ENCODE measurements at places on chromosomes 5 and 9.

- DNase-seq = no peak
These were observed 1164.3 kb upstream of the DMAC1 start for GRCh38 chr9:8963885-8964284.

GRCh38 chr5:36875051-36875789 lies 1.3 kb upstream of the NIPBL start:
- no peak for DNase-seq

GRCh38 chr5:78837836-78838235 lies 147.3 kb downstream of the ARSB start:
- DNase-seq = no peak

- DNase-seq = no peak
These were observed 58.5 kb downstream of the MLANA start for GRCh38 chr9:5949103-5949699.

DNA sequence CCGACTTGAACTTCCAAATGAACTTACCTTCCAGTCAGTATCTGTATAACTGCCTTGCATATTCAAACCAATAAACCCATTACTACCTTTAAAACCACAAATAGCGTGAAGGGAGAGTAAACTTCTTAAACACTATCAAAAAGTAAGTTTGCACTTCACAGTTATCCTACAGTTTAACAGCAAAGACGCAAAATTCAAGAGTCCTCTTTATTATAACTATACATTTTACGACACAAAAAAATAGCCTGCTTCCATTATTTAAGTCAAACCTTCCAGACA lies 1.8 kb downstream of the PTBP3 start:
- DNase-seq = no peak

DNA sequence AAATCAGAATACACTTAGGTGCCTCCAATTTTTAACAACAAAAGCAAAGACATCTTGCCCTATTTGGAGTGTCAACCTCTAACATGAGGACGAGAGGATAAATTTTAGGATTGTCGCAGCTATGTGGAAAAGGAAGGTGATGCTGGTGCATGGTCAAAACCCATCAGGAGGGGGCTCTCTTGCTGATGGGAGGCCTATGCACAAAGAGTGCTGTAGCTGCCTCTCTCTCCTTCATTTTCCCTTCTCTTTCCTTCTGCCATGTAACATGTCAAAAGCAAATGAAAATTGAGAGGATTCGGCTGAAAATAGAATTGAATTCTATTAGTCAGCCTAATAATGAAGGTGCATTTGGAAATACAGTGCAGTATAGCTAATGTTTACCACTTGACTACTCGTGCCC lies 578.7 kb upstream of the ZNF462 start:
- DNase-seq = no peak

- DNase-seq = no peak
These were observed 108.3 kb downstream of the SMIM15 start for GRCh38 chr5:61053937-61054336.

- no peak for DNase-seq
These were observed 155.3 kb downstream of the ADAMTS12 start for GRCh38 chr5:33736510-33736909.

GRCh38 chr5:83750749-83751148 lies 30.1 kb upstream of the HAPLN1 start:
- no peak for DNase-seq

- DNase-seq = no peak
These were observed 172.5 kb downstream of the ACTL7B start for GRCh38 chr9:108683245-108683644.

GRCh38 chr9:105141146-105141975 lies 103.1 kb upstream of the SLC44A1 start:
- DNase-seq = no peak

GRCh38 chr9:121637713-121638220 lies 13.7 kb upstream of the DAB2IP start:
- no peak for DNase-seq

DNA sequence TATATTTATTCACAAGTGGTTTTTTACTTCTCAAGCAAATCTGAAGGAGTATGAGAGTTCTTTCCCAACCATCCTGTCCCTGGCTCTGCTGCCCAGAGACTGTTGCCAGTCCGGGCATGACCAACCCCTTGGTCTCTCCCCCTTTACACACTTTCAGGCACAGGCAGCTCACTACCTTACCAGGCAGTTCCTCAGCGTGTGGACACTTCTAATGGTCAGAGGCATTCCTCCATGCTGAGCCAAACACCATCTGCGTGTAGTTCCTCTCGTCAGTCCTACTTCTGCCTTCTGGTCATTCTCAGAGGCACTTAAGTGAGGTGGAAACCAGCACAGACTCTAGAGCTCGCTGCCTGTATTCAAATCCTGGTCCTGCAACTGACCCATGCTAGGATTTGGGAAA lies 56.1 kb downstream of the TSTD2 start:
- no peak for DNase-seq

DNA sequence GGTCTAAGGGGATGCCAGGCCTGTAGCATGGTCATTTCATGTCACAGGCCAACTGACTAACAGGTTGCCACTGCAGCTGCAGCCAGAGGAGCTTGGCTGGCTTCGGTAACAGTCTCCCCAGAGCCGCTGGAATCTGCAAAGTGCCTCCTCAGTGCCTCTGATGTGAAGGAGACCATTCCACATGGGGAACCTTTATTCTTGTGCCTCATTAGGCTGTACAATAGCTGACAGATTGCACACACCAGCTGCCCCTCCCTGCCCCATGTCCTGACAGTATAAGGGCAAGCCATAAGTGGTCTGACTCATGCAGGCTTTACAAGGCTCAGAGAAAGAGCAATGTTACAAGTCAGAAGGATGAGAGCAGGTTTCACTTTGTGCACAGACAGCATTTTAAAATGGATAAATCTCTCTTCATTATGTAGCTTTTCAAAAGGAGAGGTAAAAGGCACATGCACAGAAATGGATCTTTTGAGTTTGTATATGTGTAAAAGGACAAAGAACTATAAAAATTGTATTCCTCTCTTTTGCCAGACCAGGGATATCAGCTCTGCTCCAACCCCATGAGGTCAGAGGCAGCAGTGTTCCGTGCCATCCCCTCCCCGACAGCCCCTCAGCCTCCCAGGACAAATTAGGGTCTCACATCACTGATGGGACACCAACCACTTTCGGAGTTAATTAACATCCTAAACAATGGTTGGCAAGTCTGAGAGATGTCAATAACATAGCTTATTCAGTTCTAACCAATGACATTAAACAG lies 467.8 kb downstream of the TMEM232 start:
- DNase-seq = no peak

- DNase-seq = no peak
These were observed 152.3 kb downstream of the KDM4C start for GRCh38 chr9:6910032-6910431.

- no peak for DNase-seq
These were observed 163.8 kb downstream of the SEC61B start for GRCh38 chr9:99385814-99386279.

DNA sequence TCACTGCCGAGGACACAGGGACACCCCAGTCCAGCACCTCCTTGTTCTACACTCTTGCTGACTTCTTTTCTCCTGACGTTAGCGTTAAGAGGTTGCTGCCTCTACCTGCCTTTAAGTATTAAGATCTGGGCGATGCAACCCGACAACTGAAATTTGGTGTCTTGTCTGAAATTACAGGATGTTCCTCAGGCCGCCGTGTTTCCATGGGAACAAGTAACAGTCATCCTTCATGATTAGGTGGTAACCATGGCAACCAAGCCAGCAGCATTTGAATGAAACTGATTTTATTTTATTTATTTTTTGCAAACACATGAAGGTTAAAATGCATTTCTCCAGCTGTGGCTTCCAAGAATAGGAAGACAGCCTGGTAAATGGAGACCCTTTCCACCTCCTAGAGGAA lies 20.8 kb downstream of the DAB2IP start:
- no peak for DNase-seq

DNA sequence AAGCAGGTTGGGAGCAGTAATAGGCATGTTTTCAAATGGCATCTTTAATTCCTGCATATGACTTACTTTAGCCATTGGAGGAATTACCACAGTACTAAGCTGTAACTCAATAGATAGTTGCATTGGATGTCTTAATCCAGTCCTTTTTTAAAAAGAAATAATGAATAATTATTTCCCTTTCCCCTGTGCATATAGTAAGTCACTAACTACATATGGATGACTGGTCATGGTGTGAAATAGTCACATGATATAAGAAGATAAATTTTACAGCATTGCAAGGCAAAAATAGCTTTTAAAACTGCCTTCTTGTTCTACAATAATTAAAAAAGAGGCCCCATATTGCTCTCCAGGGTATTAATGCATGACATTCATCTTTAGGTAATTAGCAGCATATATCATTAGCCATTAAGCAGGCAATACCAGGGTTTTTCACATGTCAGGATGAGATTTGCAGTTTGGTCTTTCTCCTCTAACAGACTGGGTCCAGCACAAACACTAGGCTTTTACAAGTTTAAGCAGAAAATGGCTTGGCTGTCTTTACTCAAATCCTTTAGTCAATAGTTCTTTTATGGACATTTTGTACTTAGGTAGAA lies 606.4 kb upstream of the RORB start:
- DNase-seq = no peak

- no peak for DNase-seq
These were observed 63.1 kb downstream of the CXXC5 start for GRCh38 chr5:139711067-139711905.

GRCh38 chr5:113804264-113804663 lies 290.8 kb downstream of the YTHDC2 start:
- DNase-seq = no peak

GRCh38 chr5:157963761-157964160 lies 104.8 kb upstream of the CLINT1 start:
- no peak for DNase-seq

GRCh38 chr9:120662513-120662912 lies 51.8 kb downstream of the MEGF9 start:
- no peak for DNase-seq

- no peak for DNase-seq
These were observed 49.6 kb downstream of the CCDC180 start for GRCh38 chr9:97357056-97357455.

DNA sequence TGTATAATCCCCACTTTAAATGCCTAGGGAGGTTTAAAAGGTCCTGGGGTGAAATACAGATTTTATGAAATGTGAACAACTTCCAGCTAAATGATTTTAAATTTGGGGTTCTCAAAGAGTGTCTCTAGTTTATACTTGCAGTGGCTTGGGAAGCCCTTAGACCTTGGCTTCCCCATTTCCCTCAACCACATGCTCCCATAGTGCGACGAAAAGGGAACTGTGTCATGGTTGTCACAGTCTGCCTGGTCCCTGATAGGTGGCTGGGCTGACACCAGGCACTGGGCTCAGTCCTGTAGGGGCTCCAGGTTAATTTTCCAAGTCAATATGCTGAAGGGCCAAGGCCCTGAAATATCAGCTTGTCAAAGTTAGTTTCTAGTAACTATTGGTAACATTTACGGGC lies 10.4 kb upstream of the CXCL14 start:
- no peak for DNase-seq

- no peak for DNase-seq
These were observed 28.9 kb downstream of the CERT1 start for GRCh38 chr5:75482482-75482881.

DNA sequence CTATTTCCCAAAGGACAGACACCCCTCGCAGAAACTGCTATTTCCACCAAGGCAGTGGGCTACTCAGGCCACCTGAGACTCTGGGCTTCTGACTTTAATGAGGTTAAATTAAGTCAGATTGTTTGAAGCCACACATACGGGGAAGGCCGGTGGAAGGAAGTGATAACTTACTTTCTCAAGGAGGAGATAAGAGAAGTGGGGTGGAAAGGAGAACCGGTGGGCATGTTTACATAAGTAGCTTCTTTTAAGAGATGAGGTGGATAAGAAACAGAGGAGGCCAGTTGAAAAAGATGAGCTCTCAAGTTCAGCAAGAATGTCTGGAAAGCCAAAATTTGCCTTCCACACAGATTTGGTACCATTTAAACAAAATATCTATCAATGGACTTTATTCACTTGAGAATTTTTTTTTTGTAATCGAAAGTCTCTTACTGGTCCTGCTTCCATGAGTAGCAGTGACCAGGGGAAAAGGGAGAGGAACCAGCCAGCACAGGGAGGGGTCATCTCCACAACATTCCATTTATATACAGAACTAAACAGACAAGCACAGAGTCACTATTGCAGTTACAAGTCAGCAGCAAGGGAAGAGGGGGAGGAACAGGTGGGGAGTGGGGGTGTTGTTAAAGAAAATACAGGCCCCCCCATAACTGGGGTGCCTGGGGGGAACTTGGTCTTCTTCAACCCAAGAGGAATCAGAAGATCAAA lies 20.0 kb downstream of the CCDC125 start:
- DNase-seq = no peak

- no peak for DNase-seq
These were observed 167.0 kb downstream of the RGS3 start for GRCh38 chr9:113630386-113631136.

- no peak for DNase-seq
These were observed 76.8 kb downstream of the PIK3R1 start for GRCh38 chr5:68292316-68292715.

DNA sequence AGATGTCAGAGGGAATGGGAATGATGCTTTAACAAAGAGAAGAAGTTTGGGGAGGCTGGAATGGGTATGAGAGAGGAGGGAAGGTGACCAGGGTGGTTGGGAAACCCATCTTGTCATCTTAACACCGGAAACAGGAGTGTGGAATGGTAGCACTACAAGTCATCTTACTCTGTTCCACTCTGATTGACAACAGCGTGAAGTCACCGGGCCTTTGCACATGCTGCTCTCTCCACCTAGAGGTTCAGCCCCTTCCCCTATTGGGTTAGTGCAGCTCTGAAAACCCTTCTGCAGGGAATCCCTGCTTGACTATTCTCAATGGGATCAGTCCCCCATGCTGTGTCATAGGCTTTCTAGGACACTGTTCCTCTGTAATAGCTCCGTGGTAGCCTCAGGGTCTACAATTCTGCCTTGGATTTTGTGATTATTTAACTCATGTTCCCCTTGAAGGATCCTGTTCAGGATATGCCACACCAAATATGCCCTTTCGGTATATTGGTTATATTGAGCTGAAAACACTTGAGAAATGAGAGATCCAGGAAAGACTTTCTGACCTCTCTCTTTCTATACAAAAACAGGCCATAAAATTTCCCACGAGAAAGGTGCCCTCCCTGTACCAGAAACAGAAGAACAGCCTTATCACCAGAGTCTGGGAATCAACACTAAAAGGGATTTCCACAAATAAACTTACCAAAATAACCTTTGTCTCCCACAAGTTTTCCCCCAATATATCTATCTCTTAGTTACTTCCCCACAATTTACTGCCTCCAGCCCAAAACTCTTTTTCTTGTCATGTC lies 86.3 kb downstream of the TLE1 start:
- DNase-seq = no peak

DNA sequence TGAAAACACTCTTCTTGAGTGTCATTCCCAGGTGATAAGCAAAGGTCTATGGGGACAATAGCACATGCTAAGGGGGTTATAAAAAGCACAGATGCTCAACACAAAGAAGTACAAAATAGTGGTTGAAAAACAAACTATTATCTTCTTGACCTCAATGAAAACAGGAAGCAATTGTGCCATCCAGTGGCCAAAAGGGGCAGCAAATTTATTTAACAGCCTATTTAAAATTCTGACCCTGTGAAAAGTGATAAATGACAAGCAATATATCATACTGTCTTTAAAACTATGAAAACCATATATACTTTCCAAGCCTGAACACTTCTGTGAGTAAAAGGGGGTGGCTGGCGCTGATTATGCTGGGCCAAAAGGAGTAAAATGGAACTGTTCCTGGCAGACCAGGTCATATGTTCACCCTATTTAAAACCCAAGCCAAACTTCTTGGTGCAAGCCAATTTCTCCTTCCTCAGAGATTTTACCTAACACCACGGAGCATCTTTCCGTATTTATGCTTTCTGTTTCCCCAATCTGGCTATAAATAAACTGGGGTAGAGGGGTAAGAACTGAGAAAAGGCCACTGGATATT lies 29.7 kb downstream of the TEX10 start:
- no peak for DNase-seq

All from omental fat pad (tissue), 4 donors.